ENCODE measurements at places on chromosomes 1 and 21. TPM values are rescaled to one million over a fixed set of nuclear protein-coding genes. Genes with fewer than 3 reads are reported as not detected.
A peak's percentile ranks its signal among the peaks of the same experiment; 100 is the strongest.

GRCh38 chr1:1019122-1019999 is 559 bp upstream of the AGRN start:
- peaks cover 3% of the 10 kb centered on the region for H3K27me3 ChIP-seq
- H3K4me1 ChIP-seq, result peaks cover 52% of the 10 kb centered on the region
- peak; percentile 93 for DNase-seq
- peak overlapping the region; percentile 37 for H3K4me3 ChIP-seq

GRCh38 chr1:233735847-233736246 is 121.9 kb downstream of the KCNK1 start:
- no peaks in the 10 kb centered on the region for H3K27me3 ChIP-seq
- H3K27ac ChIP-seq, result no peak overlapping the region
- no peaks in the 10 kb centered on the region for H3K4me1 ChIP-seq
- no peak overlapping the region for H3K4me3 ChIP-seq
- DNase-seq, result no peak

DNA sequence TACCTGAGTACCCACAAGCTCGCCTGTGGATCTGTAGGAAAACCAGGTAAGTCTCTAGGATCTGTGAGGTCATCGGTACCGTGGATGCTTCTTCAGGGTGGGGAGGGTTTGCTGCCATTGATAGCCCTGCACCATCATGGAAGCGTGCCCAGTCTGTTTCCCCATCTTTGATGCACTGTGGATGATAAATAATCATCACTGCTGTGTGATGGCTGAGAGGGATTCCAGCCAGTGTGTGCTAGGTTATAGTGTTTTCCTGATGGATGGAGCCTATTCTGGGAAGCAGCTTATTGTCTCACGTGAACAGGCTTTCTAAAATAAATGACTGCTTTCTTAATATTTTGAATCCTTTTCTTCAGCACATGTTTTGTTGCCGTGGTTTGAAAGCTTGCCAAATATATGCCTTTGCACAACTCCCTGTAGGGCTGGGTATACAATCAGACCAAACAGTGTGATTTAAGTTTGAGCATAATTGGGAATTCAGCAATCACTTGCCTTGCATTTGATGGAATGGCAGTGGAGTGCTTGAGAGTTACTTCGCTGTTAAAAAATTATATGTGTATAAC is 113.8 kb downstream of the CAMTA1 start:
- DNase-seq, result no peak
- no peaks in the 10 kb centered on the region for H3K36me3 ChIP-seq
- H3K27ac ChIP-seq, result no peak overlapping the region
- no peaks in the 10 kb centered on the region for H3K27me3 ChIP-seq

DNA sequence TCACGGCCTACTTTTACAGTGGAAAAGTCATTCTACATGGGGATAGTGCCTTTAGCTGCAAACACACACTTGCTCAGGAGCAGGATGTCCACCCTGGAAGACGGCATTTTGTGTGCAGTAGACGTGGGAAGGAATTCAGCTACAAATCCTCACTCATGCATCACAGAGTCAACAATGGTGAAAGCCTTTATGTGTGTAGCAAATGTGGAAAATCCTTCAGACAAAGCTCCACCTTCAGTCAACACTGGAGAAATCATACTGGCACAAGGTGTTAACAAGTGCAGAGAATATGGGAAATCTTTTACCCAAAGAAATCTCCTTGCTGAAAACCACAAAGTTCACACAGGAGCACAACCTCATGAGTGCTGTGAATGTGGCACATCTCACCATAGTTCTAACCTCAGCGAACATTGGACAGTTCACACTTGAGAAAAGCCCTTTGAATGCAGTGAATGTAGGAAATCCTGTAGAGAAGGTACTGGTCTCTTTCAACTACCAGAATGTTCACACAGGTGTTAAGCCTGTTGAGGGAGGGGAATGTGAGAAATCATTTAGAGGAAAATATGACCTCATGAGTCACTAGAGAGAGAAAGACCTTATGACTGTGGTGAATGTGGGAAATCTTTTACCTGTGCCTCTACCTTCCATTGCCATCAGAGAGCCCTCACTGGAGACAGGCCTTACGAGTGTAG is 101.8 kb downstream of the PTGS2 start:
- no peaks in the 10 kb centered on the region for H3K4me1 ChIP-seq
- no peak overlapping the region for H3K4me3 ChIP-seq
- H3K27ac ChIP-seq, result no peak overlapping the region
- DNase-seq, result no peak

DNA sequence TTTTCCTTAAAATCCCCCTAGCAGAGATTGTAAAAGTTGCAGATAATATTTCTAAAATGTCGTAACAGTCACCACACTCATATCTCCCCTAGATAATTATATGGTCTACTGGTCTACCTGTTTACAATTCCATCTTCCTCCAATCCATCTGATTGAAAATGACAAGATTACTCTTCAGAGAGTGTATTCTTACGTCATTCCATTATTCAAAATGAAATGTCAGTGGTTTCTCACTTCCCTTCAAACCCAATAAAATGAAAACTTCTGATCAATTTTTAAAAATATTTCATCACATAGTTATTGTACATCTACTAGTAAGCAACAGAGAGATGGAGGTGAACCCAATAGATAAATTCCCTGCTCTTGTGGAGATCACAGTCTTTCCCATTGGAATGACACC is 202.2 kb upstream of the C8B start:
- no peak overlapping the region for H3K27ac ChIP-seq
- DNase-seq, result no peak
- no peaks in the 10 kb centered on the region for H3K4me1 ChIP-seq
- no peaks in the 10 kb centered on the region for H3K36me3 ChIP-seq

GRCh38 chr1:234863551-234863971 is 253.6 kb upstream of the IRF2BP2 start:
- no peaks in the 10 kb centered on the region for H3K27me3 ChIP-seq
- H3K4me3 ChIP-seq, result no peak overlapping the region
- H3K4me1 ChIP-seq, result peaks cover 25% of the 10 kb centered on the region
- DNase-seq, result peak; percentile 72
- peak overlapping the region; percentile 88 for H3K27ac ChIP-seq

DNA sequence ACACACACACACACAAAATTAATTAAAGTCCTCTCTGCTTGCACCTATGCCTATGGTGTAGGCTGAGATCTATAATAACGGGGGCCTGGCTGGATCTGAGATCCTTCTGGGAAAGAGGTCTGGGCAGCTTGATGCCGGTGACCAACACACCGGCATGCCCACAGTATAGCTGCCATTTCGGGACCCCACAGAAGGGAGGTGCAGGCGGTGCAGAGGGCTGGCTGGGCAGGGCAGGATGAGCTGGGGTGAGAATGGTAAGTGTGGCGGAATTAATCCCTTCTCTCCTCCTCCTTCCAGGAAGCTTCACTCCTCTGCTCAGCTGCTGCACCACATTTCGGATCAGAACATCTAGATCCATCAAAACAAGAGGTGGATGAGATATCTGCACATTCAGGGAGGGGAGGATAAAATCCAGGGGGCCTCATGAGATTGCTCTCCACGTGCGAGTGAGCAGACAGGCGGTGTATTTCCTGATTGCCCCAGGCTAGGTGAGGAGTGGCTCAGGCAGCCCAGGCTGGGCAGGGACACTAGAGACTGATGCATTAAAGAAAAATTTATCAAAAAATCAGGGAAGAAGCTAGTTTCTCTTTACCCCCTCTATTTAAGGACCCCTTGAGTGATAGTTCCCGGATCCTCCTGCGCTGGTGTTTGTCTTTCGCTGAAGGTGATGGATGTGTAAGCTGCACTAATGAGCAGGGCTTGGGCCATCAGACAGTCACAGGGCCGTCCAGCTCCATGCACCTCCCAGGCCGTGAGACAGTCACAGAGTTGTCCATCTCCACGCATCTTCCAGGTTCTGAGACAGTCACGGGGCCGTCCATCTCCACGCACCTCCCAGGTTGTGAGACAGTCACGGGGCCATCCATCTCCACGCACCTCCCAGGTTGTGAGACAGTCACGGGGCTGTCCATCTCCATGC is 449.9 kb downstream of the PTPRU start:
- H3K4me3 ChIP-seq, result no peak overlapping the region
- no peak for DNase-seq
- no peak overlapping the region for H3K27ac ChIP-seq
- peaks cover 26% of the 10 kb centered on the region for H3K27me3 ChIP-seq
- H3K36me3 ChIP-seq, result no peaks in the 10 kb centered on the region

- H3K27ac ChIP-seq, result peak overlapping the region; percentile 65
- peaks cover 5% of the 10 kb centered on the region for H3K4me1 ChIP-seq
- DNase-seq, result no peak
- peaks cover 64% of the 10 kb centered on the region for H3K36me3 ChIP-seq
- H3K4me3 ChIP-seq, result no peak overlapping the region
Measured at GRCh38 chr1:29157269-29157601, 24.5 kb downstream of the SRSF4 start.

GRCh38 chr1:218430822-218431221 is 85.7 kb downstream of the TGFB2 start:
- H3K4me3 ChIP-seq, result no peak overlapping the region
- no peak for DNase-seq
- peaks cover 2% of the 10 kb centered on the region for H3K4me1 ChIP-seq
- no peaks in the 10 kb centered on the region for H3K27me3 ChIP-seq
- no peak overlapping the region for H3K27ac ChIP-seq

DNA sequence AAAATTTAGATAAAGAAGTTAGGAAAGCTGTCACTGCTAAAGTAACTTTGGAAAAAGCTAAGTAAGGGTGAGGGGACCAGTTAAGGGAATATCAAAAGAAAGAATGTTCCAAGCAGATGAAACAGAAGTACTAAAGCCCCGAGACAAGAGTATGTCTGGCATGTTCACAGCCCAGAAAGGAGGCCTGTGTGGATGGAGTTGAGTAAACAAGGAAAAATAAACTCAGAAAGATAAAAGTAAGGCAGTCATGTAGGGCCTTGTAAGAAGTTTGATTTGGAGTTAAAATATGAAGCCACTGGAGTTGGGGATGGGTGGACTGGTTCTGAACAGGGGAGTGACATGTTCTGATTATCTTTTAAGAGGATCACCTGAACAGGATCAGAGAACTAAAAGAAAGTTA is 177.9 kb downstream of the CDC42BPA start:
- no peak overlapping the region for H3K27ac ChIP-seq
- no peak for DNase-seq

GRCh38 chr1:12059722-12060464 is 3.2 kb upstream of the TNFRSF8 start:
- H3K27me3 ChIP-seq, result peaks cover 40% of the 10 kb centered on the region
- DNase-seq, result no peak
- no peaks in the 10 kb centered on the region for H3K36me3 ChIP-seq
- no peak overlapping the region for H3K4me3 ChIP-seq

- no peaks in the 10 kb centered on the region for H3K27me3 ChIP-seq
- H3K27ac ChIP-seq, result no peak overlapping the region
- no peak for DNase-seq
Measured at GRCh38 chr1:176854758-176855745, 309.5 kb downstream of the ASTN1 start.

DNA sequence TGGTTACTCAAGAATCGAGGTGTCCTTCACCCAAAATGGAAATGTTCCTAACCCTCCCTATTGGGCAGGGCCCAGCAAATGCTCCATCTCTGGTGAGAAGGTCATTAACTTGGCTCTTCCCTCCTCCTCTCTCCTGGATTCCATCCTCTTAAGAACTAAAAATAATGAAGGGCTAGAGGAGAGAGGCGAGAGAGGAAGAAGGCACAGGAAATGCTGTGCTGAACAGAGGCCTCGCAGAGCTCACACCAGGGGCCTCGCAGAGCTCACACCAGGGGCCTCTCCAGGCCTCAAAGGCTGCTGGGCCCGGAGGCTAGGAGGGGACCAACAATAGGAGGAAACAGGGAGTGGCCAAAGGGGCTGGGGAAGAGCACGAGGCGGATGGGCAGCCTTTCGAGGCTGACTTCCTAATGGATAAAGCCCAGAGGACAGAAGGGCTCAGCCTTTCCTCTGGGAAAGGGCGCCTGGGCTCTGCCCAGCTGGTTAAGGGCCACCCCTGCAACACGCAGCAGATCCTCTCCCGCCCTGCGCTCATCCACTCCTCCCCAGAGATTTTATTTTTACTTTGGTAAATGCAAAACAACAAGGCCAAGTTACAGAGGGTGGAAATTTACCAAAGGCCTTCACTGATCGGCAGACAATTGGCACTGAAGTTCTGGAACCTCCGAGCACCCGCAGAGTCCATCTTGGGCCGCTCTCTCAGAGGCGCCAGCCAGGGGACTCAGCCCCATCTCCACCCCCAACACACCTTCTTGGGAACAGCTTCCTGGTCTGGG is 78.5 kb downstream of the ITPKB start:
- no peaks in the 10 kb centered on the region for H3K36me3 ChIP-seq
- peak overlapping the region; percentile 98 for H3K27ac ChIP-seq
- peaks cover 93% of the 10 kb centered on the region for H3K4me1 ChIP-seq
- DNase-seq, result peak; percentile 68

DNA sequence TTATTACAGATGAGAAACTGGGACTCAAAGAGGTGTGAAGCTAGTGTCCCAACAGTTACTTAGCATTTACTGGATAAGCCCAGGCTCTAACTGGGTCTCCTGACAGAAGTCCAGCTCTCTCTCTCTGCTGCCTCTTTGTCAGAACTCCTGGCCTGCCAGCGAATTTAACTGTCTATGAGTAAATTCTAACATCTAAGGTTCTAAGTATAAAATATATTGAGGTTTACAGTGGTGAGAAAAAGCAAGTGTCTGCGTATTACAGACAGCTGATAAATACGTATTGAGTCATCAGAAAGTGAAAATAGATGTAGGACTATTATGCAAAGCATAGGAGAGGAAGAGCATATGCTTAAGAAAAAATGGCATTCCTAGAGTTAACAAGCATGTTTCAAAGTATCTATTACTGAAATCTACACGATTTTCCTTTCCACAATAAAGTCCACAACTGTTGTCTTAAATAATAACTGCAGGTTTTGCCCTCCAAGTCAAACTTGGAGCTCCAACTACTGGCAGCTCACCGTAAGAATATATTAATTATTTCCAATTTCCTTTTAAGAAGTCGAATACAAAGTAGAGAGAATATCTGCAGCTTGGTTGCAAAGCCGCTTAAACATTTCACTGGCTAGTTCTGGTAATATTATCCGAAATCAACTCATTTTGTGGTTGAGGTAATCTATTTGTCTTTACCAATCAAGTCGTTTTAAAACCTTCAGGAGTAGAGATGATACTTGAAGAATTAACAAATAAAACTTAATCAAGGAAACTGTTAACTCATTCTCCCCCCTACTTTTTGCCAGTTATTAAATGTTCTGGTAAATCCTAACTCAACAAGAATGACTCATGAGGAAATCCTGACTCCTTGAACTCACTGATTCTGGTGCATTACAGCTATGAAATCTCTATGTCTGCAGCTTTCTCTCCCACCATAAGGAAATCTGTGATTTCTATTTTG is 1.4 kb upstream of the RGS2 start:
- peak overlapping the region; percentile 92 for H3K4me3 ChIP-seq
- peaks cover 8% of the 10 kb centered on the region for H3K4me1 ChIP-seq
- peak; percentile 41 for DNase-seq
- peak overlapping the region; percentile 91 for H3K27ac ChIP-seq
- H3K36me3 ChIP-seq, result peaks cover 9% of the 10 kb centered on the region

GRCh38 chr1:165598676-165599059 is 32.4 kb upstream of the MGST3 start:
- H3K27me3 ChIP-seq, result peaks cover 2% of the 10 kb centered on the region
- H3K27ac ChIP-seq, result peak overlapping the region; percentile 79
- H3K4me1 ChIP-seq, result peaks cover 12% of the 10 kb centered on the region
- DNase-seq, result no peak
- peak overlapping the region; percentile 72 for H3K4me3 ChIP-seq

The MORC3 gene
- 51.6 TPM for total RNA-seq

The CD5L gene
- total RNA-seq, result not detected

The BCL10 gene
- 14.0 TPM for total RNA-seq

The CSMD2 gene
- 0.27 TPM for total RNA-seq

The UCHL5 gene
- 24.1 TPM for total RNA-seq

The PODN gene
- 5.4 TPM for total RNA-seq

The VAV3 gene
- total RNA-seq, result 4.1 TPM
